ENCODE measurements at places on chromosomes 2 and 18. TPM values are rescaled to one million over a fixed set of nuclear protein-coding genes. Genes with fewer than 3 reads are reported as not detected.

The UGT1A8 gene
- total RNA-seq, result not detected

The COL5A2 gene
- 72.6 TPM for total RNA-seq

DNA sequence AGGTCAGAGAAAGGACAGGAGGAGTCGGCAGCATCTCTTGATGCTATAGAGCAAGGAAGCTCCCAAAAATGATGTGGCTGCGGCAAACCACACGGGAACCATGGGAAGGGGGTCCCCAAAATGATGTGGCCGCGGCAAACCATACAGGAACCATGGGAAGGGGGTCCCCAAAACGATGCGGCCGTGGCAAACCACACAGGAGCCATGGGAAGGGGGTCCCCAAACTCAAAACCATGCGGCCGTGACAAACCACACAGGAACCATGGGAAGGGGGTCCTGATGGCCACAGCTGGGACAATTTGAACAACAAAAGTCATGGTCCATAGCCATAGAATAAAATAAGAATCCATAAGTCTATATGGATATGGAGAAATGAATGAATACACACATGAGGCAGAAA, 58.4 kb upstream of the GLI2 start:
- DNase-seq, result no peak

The CCDC88A gene
- total RNA-seq, result 75.4 TPM

GRCh38 chr2:47497843-47498460, 95.0 kb downstream of the MSH2 start:
- no peak for DNase-seq

The PTMA gene
- total RNA-seq, result 1,131 TPM

DNA sequence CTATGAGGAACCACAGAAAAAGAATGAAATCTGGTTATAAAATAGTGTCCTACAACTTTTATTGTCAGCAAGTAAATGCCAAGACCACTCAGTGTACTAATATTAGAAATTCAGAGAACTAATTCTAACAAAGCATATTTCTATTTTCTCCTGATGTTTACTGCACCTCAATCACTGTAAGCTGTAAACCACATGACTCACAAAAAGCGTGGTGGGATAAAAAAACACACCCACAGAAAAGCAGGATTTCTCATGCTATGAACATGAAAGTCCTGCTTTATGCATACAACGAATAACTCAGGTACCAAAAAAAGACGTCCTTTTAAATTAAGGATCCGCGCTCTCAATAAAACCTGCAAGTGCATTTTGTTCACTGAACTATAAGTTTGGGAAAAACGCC, 797 bp downstream of the TXNL4A start:
- peak; percentile 35 for DNase-seq

DNA sequence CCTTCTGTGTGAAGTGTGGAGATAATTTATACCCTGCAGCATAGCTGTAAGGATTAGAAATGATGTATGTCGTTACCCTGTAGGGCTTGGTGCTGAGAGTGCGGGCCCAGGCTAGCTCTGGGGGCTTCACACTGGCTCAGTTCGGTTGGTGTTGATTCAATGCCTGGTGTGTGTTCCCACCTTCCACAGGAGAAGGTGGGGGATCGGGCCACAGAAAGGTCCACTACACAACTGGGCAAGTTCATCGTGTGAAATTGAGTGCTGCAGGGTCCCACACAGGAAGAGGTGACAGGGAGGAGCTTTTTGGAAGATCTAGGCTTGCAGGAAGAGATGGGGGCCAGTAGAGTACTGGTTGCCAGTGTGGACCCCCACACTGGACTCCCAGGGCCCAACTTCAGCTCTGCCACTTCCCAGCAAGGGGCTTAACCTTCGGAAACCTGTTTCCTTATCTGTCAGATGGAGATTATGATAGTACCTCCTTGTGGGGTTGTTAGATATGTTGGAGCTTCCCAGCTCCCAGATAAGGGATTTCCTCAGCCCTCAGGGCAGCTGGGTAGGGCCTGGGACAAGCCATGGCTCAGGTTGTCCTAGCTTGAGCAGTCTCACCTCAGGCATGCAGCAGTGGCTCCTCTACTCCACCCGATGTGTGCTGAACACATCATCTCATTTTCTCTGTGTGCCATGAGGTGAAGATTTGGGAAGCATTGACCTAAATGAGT, 71.5 kb downstream of the TMEM247 start:
- no peak for DNase-seq

DNA sequence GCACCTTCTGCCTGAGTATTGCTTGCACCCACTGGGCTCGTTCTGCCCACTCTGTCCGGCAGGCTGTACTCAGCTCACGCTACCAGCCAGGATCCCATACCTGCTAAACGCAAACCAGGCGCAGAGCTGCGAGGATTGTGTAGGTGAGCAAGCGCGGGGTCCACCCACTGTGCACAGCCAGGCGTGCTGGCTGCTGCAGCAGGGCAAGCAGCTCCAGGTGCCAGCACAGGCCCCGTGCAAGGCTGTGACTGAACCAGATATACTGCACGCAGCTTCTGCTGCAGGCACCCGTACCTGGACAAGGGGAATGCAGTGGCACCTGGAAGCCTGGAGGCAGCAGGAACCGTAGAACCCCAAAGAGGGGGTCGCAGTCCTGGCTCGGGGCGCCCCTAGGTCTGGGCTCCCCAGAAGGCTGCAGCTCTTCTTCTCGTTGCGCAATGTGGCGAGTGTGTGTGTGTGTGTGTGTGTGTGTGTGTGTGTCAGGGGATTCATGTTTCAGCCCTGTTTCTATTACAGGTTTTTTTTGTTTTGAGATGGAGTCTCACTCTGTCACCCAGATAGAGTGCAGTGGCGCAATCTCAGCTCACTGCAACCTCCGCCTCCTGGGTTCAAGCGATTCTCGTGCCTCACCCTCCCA, 46.1 kb upstream of the RAB1A start:
- DNase-seq, result no peak

- no peak for DNase-seq
These were observed 82.9 kb downstream of the DYNAP start for GRCh38 chr18:54673936-54674335.

The C18orf54 gene
- total RNA-seq, result 9.4 TPM
